SIG-M5 (cell line): ENCODE measurements at places on chromosomes 7 and 10.

GRCh38 chr10:11529276-11529903 is 82.1 kb downstream of the USP6NL start:
- no peak for DNase-seq

DNA sequence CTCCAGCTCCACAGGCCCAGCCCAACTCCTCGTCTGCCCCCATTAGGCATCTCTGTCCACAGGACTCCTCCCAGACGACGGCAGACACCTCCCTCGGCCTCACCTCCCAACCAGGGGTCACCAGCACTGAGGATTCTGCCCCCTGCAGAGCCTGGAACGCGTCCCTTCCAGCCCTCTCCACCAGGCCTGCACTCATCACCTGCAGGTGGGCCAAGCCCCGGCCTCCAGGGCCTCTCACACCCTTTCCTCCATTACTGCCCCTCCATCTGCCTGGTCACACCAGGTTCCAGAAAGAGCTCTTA is 42.7 kb upstream of the PDGFA start:
- no peak for DNase-seq

- no peak for DNase-seq
Observed at GRCh38 chr7:78616539-78616938, 818.0 kb downstream of the PHTF2 start.

DNA sequence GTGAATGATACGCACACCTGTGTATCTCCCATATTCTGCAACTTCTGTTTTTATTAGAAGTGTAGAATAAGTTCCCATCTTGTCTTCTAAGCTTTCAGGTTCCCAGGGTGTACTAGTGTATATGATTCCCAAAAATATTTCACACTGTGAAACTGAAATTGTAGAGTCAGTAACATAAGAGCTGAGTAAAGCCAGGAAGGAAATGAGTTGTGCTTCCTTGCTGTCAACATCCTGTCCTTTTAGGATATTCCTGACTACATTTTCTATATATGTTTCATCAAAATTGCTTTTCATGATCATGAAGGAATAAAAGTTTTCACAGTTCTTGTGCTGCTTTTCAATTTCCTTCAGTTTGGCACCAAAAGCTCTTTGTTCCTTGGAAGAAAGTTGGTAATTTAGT is 15.2 kb downstream of the SAMD9L start:
- DNase-seq, result no peak

DNA sequence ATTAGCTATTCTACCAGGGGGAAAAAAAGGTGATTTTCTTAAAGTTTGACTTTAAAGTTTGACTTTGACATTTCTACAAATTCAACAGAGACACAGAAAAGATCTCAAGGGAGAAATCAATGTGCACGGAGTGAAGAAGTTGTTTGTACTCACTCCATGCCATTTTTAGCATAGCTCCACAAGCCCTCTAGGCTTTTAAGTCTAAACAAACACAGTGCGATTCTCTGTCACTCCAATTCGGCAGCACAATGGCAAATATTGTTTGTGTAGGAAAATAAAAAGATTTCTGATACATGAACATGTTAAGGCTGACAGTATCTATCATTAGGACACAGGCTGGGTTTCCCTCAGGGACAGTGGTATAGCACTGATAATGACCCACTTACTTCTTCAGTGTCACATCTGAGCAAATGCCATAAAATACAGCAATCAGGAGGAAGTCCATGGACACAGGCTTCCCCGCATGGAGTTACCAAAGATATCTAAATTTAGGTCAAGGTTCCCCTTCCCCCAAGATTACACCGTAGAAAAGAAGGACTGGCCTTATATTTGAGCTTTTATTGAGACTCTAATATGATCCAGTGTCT is 28.0 kb downstream of the GSAP start:
- DNase-seq, result no peak

DNA sequence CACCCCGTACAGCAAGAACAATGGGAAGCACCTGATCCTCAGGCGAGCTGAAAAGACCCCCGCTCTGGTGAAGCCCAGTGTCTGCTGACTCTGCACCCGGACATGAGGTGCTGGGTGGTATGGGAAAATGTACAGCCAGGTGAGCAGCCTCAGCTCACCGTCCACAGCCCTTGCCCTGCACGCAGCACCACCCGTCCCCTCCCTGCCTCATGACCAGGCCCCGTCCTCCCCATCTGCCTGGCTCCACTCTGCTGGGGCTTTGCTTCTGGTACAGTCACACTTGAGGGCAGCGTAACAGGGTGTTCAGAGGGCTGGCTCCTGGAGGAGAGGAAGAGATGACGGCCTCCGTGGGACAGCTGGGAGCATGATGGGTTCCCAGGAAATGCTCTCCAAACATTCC is 49.1 kb downstream of the NCAPG2 start:
- no peak for DNase-seq

DNA sequence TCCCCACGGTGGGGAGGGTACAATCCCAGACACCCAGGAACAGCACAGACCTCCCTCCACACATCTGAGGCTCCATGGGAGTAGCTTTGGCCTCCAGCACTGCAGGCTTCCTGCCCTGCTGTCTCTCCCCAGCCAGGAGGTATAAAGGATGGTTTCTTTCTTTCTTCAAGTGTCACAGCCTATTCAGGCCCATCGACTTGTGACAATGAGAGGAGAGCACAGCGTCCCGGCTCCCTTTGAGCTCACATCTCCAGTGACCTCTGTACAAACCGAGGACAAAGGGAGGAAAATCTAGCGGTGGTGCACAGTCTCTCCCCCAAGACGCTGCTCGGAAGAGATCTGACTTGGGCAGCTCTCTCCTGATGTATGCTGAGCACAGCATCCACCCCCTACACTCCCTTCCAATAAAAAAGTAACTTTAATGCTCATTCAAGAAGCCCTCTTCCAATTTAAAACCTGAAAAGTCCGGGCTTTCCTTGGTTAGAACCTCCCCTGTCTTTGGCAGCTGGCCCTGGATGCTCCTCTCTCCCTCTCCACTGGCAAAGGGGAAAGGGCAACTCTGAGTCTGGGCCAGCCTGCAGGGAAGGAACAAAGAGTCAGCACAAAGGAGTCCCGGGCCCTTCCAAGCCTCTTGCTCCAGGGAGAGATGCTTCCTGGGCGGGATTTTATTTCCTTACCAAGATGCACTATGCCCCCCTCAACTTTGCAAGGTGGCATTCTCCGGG is 18.0 kb downstream of the CHST15 start:
- DNase-seq, result no peak

- DNase-seq, result no peak
Observed at GRCh38 chr7:154484943-154485342, 432.7 kb downstream of the DPP6 start.

DNA sequence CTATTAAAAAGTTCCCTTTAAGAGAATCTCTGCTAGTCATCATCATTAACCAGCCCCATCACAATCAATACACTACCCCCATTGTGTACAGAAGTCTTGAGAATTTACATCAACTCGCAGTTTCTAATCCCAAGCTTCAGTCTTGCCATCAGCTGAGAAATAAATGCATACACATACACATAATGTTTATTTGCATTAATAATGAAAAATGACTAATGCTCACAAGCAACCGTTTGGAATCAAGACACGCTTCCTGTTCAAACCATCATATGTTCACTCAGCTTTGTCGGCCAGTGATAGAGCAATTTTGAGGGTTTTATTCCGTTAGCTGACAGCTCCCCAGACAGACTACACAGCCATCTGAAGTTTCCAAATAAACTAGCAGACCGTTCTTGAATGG is 287.1 kb downstream of the SFMBT2 start:
- no peak for DNase-seq

DNA sequence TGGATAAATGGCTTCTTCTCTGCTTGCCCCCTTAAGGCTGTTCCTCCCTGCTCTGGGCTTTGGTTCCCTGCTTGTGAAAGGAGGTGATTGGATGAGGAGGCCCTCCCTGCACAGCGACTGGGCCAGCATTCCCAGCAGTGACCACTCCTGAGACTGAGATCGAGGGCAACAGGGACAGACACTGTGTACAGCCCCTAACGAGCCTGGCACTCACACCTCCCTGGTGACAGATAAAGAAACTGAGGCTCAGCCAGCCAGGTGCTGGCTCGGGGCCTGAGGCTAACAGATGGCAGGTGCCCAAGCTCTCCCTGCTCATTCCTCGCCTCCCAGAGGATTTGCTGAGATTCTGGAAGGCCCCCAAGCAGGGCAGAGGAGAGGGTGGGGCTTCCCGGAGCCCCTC is 12.0 kb upstream of the AQP1 start:
- no peak for DNase-seq
